ENCODE measurements at places on chromosomes 2 and 18.

- DNase-seq: no peak
These were observed 137.7 kb downstream of the THNSL2 start for GRCh38 chr2:88307817-88308216.

- no peak for DNase-seq
These were observed 13.1 kb downstream of the HS6ST1 start for GRCh38 chr2:128305555-128306080.

DNA sequence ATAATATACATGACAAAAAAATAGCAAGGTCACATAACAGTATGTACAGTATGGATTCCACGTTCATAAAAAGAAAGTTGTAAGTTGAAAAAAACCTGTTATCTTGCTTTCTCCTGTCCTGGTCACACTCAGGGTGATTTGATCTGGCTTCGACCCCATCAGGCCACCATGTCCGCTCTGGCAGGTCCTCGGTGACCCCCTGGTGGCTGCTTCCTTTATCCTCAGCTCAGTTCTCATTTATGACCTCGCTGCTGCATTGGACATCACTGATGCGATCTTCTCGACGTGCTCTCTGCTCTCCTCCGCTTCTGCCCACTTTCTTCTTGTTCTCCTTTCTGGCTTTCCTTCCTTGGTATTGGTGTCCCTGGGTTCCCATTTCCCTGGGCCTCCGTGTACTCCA is 29.7 kb downstream of the DGKD start:
- DNase-seq: peak; percentile 24

- no peak for DNase-seq
These were observed 19.8 kb upstream of the TXNDC2 start for GRCh38 chr18:9865764-9866490.

DNA sequence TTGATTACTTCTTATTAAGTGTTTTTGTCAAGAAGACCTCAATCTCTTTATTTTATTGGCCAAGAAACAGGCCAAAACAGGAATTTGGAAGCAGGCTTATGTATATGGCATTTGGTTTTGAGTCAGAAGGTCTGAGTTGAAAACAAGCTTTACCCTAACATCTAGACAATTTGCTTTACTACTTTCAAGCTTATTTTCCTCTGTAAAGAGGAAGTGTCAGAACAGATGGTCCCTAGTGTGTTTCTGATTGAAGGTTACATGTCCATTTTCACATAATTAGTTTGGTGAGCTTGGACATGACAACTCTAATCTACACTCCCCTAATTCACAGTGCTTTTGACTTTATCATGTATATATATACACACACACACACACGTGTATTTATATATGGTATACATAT is 19.8 kb upstream of the MAP4K4 start:
- DNase-seq: no peak

DNA sequence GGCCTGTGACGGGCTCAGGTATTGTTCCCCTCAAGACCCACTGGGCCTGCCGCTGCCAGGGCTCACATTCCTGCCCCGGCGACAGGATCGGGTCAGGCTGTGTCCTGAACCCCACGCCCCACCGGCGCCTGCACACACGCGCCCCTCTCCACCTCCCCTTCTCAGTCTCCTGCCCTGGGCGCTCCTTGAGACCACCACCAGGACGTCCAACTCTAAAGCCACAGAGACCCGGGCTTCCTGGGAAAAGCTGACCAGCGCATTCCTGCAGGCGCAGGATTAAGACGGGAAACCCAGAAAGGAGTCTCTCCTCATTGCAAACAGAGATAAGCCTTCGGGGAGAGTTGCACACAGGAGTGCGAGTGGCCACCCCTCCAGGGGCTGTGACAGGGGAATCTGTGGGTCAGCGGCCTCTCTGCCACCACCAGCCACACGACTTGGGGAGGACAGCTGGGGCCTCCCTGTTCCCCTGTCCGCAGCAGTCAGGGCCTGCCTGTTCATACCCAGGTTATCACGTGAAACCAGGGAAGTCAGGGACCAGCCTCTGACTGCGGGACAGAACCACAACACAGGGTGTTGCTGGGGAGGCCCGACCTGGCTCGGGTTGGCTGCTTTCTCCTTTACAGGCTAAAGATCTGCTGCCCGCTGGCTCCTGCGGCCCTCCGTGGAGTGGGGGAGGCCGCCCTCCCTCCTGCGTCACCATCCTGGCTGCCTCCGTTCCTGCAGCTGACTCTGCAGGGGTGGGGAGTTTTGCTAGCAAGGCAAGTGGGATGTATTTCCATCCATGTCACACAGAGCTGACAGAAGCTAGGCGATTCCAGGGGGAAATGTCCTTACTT is 88.8 kb downstream of the ZCCHC2 start:
- no peak for DNase-seq

DNA sequence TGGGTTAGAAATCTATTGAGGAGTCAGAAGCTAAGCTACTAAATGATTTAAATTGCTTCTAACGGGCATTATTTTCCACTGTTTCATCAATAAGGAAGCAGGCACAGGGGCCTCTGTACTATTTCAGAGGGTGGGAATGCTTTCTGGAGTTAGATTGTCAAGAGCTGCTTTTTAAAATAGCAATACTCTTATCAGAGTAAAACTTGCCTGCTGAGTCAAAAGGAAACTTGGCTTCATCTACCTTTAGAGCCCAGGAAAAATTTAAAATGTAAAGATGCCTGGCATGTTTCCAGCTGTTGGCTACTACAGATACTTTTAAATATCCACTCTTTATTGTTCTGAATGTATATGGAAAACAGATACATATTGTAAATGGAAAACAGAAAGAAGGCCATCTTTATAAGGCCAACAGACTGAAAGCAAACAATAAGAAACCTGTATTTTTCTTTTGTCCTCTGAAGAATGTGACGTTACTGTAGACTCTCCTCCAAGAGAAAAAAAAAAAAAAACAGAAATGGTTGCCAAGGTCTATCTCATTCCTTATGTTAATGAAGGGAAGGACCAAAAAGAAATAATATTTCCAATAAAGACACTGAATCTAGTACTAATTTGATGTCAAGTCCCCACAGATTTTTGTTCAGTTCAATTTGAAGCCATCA is 79.1 kb downstream of the FIGN start:
- DNase-seq: no peak

GRCh38 chr18:35695384-35695783 is 113.8 kb downstream of the GALNT1 start:
- DNase-seq: no peak

GRCh38 chr2:98028931-98029717 is 33.4 kb upstream of the TMEM131 start:
- DNase-seq: no peak

DNA sequence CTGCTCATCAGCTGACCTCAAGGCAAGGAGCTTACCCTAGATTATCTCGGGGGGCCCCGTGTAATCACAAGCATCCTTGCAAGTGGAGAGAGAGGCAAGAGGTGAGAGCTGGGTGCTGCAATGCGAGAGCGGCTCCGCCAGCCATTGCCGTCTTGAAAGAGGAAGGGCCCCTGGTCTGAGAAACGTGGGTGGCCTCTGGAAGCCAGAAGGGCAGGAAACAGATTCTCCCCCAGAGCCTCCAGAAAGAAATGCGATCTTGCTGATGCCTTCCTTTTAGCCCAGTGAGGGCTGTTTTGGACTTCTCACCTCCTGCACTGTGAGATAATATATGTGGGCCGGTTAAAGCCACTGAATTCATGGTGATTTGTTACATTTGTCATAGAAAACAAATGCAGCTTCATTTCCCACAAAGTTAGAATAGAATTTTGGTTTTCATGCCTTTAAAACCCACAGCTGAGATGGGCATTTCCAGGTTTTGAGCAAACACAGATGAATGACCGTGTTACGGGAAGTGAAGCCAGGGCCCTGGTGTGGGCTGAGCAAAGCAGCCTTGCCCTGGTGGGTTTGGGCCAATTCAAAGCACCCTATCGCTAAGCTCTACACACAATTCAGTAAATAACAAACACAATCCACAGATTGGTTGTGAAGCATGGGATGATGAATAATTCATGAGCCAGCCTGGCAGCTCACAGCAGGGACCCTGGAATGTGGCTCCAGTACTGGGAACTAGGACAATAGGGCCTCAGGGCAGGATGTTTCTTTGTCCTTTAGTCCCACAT is 319.9 kb upstream of the HS6ST1 start:
- DNase-seq: no peak

DNA sequence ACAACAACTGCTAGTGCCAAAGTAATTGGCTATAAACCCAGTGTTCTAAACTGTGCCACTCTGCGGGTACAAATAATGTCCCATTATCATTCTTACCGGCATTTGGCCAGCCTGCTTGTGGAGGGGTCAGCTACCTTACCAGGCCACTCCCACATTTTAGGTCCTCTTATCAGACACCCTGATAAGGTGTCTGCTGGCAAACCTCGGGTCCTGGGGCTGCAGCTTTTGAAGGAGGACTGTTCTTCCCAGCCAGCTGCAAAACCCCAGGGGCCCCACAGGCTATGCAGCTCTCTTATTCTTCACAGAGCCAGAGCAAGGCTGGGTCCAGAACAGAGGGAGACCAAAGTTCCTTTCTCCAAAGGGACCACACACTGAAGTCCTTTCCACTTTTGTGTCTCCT is 258.0 kb upstream of the REV1 start:
- DNase-seq: no peak

DNA sequence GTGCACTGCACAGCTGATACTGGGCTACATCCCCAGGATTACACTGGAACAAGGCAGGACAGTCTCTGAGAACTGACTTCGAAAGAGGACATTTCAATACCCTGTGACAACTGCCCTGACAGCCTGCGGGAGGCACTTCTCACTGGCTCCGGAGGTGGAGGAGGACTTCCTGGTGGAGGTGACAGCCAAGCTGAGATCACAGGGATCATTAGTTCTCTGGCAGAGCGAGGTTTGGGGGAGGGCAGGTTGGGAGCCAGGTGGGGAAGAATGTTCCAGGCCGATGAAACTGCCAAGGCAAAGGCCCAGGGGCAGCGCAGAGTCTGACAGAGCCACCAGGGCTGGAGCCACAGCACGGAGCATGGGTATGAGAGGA is 28.0 kb upstream of the NPAS2 start:
- DNase-seq: no peak

- DNase-seq: no peak
These were observed 21.2 kb downstream of the ALS2 start for GRCh38 chr2:201759567-201759966.

DNA sequence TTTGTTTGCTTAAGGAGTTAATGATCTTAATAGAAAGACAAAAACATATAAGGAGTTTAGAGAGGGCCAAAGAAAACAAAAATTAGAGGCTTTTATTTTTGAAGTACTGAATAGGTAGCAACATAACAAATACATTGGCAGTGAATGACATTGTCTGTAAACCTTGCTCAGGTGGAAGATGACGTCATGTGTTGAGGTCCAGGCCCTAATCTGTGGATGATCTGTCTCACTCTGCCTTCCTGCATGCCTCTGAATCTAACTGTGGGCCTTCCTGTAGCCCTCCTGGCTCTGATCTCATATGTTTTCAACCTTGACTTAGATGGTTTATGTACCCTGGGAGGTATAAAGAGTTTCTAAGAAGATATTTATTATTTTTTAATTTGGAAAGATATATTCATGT is 58.1 kb upstream of the DYNAP start:
- no peak for DNase-seq

DNA sequence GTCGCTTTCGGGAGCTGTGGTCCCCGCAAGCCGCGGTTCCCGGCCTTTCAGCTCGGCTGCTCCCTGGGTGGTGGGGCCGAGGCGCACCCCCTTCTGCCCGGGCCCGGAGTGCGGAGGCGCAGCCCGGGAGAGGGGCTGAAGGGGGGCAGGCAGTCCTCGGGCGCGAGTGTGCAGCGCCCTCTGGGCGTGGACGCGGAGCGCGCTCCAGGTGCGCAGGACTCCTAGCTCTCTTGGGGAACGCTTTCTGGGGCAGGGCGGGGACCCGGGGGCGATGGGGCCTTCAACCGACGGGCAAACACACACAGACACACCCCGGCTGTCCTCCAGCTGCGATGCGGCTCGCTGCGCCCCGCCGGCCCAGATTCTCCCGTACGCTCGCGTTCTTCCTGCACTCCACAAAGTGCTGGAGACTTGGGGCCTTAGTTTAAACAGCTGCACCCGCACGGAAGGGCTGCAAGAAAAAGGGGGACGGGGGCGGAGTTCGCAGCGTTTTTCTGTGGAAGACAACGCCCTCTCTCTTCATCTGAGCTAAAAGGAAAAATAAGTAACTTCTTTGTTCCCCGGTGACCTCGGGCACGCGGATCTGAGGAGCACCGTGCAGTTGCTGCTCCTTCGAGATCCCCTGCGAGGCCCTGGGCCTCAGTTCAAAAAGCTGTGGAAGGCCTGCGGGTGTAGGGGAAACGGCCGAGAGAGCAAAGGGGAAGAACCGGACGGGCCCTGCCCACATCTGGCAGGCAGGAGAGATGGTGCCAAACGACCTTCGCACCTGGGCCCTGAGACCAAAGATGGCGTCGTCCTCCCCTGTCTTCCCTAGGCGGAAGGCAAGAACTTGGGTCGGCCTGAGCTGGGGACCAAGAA is 593 bp upstream of the SDC1 start:
- no peak for DNase-seq

DNA sequence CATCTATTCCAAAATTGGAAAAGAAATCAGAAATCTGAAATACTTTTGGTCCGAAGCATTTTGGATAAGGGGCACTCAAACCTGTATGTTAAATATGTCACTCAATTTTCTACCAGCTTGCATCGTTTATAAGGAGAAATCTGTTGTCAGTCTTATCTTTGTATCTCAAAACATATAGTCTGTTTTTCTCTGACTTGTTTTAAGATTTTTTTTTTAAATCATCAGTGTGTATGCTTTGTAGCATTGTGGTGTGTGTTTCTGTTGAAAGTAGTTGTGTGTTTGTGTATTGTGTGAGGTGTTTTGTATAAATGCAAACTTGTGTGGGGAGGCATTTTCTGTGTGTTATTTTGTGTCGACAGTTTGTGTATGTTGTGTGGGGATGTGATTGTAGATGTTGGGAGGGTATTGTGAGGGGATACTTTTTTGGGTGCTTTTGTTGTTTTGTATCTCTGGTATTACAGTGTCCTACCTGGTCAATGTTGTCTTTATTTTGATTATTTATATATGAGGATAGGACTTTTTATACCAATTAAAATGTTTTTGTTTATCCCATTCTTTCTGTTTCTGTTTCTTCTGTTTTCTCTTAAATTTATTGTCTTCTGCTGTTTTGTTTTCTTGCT is 30.9 kb downstream of the SMCHD1 start:
- no peak for DNase-seq

GRCh38 chr2:196758474-196759377 is 40.8 kb downstream of the GTF3C3 start:
- DNase-seq: no peak

DNA sequence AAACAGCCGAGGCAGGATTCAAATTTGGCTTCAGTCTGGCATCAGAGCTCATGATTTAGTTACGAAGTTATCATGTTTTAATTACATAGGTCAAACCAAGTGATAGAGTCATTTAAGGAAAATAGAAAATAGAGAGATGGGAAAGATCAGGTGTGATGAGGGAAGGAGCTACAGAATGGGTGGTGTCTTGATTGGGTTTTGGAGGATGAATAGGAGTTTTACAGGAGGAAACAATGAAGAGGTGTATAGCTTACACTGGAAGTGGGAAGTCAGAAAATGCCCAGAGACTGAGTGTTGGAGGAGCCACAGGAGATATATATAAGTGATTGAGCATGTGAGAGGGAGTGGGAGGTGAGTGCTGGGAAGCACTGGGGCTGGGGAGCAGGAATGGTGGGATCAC is 264.2 kb upstream of the TNP1 start:
- DNase-seq: no peak

GRCh38 chr2:13480057-13480456 is 763.3 kb downstream of the TRIB2 start:
- DNase-seq: no peak

- DNase-seq: no peak
These were observed 188.0 kb downstream of the RTP5 start for GRCh38 chr2:242057379-242058040.

All from ascending aorta (tissue), 2 donors.